Ascending aorta (tissue), 2 donors: ENCODE measurements at places on chromosomes 2 and 18. TPM values are rescaled to one million over a fixed set of nuclear protein-coding genes. Genes with fewer than 3 reads are reported as not detected.

The PELI1 gene
- total RNA-seq, result 140 TPM

The IL1B gene
- not detected for total RNA-seq

The THUMPD2 gene
- 13.0 TPM for total RNA-seq

The C2orf72 gene
- 20.5 TPM for total RNA-seq

The ACKR3 gene
- 75.6 TPM for total RNA-seq

The CAPN14 gene
- not detected for total RNA-seq

The SP140L gene
- 4.0 TPM for total RNA-seq

The L3MBTL4 gene
- not detected for total RNA-seq

The ANKZF1 gene
- 53.1 TPM for total RNA-seq

The C2orf80 gene
- not detected for total RNA-seq

The HRH4 gene
- not detected for total RNA-seq

The SMAD2 gene
- 14.0 TPM for total RNA-seq

The ZBTB7C gene
- total RNA-seq, result 8.1 TPM

The PIAS2 gene
- total RNA-seq, result 54.5 TPM

DNA sequence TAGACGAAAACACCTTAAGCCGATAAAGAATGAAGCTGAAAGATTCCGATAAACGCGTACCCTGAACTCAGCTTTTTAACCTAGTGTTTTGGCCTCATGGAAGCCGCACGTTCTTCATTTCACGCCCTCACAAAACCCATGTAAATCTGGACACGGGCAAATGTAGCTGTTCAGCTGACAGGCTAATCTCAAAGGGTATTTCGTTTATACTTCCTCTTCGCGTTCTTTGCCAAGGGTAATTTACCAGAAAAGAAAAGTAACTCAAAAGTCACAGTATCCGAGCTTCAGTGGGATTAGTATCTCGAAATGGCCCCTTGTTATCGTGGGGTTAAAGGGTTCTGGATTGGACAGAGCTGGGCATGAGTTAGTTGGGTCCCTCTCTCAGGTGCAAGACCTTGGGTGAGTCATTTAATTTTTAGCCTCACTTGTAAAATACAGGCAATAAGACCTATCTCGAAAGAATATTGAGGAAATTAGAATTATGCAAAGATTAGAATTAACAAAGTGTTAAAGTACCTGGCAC, 22.0 kb upstream of the STPG4 start:
- no peaks in the 10 kb centered on the region for H3K27me3 ChIP-seq
- peak overlapping the region; percentile 100 for H3K27ac ChIP-seq
- peaks cover 3% of the 10 kb centered on the region for H3K4me1 ChIP-seq
- peak overlapping the region; percentile 60 for H3K4me3 ChIP-seq
- no peaks in the 10 kb centered on the region for H3K36me3 ChIP-seq

DNA sequence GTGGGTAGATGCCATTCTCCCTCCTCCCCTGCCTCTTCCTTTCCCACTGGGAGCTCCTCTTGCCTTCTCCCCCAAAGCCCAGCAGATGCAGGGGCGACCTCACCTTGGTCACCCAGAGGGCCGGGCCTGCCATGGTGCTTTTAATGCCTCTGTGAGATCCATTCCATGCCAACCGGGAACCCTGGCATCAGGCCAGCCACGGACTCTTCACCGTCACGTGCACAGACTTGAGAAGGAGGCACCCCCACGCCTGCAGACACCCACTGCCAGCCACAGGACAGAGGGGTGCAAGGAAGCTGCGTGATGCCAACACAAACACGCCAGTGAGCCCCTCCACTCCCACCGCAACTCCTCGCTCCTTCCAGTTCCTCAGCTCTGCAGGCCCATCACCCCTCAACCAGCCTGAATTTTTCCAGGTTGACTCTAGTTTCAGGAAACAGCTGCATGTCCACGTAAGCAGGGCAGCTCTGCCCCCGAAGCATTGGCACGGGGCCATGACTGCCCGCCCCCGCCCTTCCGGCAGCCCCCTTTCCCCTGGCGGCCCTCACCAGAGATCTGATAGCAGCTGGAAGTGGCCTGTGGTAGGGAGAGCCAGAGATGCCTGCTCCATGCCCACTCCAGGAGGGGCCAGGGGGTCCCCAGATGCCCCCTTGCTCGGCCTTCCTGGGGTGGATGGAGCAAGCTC, 50.8 kb downstream of the DNMT3A start:
- H3K4me1 ChIP-seq, result peaks cover 18% of the 10 kb centered on the region
- no peak for DNase-seq
- no peaks in the 10 kb centered on the region for H3K27me3 ChIP-seq
- no peak overlapping the region for H3K4me3 ChIP-seq

DNA sequence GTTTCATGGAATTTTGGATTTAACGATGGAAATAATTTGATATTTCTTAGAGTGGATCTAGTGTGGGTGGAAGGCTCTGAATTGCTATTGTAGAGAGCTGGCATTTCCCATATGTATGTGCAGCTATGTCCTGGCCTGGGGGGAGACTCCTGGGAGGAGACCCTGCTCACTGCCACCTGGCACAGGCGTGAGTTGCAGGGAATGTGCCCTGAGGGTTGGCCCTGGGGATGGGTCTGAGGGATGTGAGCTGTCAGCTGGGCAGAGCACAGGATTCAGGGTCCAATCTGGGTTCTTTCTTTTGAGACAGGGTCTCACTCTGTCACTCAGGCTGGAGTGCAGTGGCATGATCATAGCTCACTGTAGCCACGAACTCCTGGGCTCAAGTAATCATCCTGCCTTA, 120.2 kb downstream of the CLIP4 start:
- H3K27me3 ChIP-seq, result no peaks in the 10 kb centered on the region
- DNase-seq, result no peak
- no peak overlapping the region for H3K27ac ChIP-seq
- H3K36me3 ChIP-seq, result no peaks in the 10 kb centered on the region
- H3K4me3 ChIP-seq, result no peak overlapping the region
- no peaks in the 10 kb centered on the region for H3K4me1 ChIP-seq

GRCh38 chr18:77063260-77063659, 69.3 kb downstream of the MBP start:
- no peak overlapping the region for H3K4me3 ChIP-seq
- H3K27me3 ChIP-seq, result no peaks in the 10 kb centered on the region
- peaks cover 8% of the 10 kb centered on the region for H3K4me1 ChIP-seq
- no peak for DNase-seq

DNA sequence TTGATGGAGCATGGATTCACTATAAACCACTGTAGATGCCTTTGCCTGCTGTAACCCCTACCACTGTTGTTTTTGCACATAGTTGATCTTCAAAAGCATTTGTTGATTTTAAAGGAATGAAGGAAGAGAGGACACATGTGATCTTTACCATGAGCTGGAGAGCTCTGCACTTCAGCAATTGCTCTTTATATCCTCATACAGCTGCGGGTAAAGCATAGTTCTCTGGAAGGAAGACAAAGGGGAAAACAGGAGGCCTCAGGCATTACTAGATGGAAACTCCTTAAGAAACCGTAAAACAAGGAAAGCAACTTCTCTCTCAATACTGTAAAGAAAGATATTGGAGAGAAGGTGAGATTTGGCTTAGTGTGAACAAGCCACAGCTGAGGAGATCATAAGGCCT, 60.6 kb downstream of the SCG2 start:
- no peak overlapping the region for H3K27ac ChIP-seq
- H3K36me3 ChIP-seq, result no peaks in the 10 kb centered on the region
- DNase-seq, result no peak
- H3K4me3 ChIP-seq, result no peak overlapping the region
- peaks cover 9% of the 10 kb centered on the region for H3K4me1 ChIP-seq

DNA sequence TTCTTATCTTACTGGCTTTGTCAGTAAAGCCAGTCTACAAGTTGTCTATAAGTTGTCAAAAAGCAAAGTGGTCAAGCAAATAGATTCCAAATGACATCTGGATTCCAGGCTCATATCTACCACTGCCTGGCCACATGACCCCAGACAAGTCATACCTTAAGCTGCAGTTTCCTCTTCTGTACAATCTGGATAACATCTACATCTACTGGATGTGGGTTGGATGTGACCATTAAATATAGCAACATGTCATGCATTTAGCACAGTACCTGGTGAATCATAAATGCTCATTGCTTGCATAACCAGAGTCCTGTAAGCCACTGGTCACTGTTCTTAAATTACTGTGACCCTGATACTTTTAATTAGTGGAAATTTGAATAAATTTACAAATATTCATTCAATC, 16.8 kb downstream of the COBLL1 start:
- no peak for DNase-seq
- peak overlapping the region; percentile 0 for H3K27ac ChIP-seq
- H3K27me3 ChIP-seq, result no peaks in the 10 kb centered on the region
- no peaks in the 10 kb centered on the region for H3K4me1 ChIP-seq

DNA sequence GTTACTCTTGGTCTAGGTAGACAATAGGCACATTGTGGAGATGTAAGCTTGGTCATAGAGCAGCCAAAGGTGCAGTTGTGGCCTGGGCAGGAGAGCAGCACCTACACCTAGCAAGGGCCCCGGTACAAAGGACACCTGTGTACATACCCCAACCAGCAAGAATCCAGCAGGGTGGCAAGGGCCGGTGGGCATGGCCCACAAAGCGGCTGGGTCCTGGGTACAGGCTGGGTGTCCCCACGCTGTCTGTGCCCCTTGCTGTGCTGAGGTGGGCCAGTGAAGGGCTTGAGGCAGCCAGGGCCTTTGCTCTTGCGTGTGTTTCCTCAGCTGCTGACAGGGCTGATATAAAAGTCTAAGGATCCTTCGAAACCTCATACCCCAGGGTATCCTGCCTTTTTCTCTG, 501.8 kb downstream of the EIPR1 start:
- H3K27ac ChIP-seq, result no peak overlapping the region
- no peaks in the 10 kb centered on the region for H3K4me1 ChIP-seq
- no peaks in the 10 kb centered on the region for H3K27me3 ChIP-seq
- H3K4me3 ChIP-seq, result no peak overlapping the region

DNA sequence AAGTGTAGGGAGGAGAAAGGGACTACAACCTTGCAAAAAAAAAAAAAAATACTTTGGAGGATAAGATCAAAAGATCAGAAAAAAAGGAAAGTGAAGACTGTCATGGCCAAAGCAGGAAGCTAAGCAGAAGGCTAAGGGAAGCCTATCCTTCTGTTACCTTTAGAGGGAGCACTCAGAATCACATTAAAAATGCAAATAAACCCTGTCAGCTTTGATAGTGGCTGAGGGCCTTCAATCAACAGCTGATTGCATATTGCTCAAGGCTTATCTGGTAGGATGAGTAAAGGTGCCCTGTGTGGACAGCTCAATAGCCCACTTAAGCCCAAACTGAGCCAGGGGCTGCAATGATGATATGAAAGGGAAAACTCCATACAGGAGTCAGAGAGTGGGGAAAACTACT, 1021.2 kb downstream of the LRP1B start:
- no peaks in the 10 kb centered on the region for H3K36me3 ChIP-seq
- no peak overlapping the region for H3K27ac ChIP-seq
- no peaks in the 10 kb centered on the region for H3K27me3 ChIP-seq
- no peak overlapping the region for H3K4me3 ChIP-seq
- DNase-seq, result no peak

GRCh38 chr2:51014759-51015158, 17.2 kb downstream of the NRXN1 start:
- H3K27ac ChIP-seq, result no peak overlapping the region
- H3K36me3 ChIP-seq, result no peaks in the 10 kb centered on the region
- H3K4me3 ChIP-seq, result no peak overlapping the region
- H3K27me3 ChIP-seq, result no peaks in the 10 kb centered on the region
- no peaks in the 10 kb centered on the region for H3K4me1 ChIP-seq

- no peaks in the 10 kb centered on the region for H3K36me3 ChIP-seq
- no peak overlapping the region for H3K27ac ChIP-seq
- H3K4me1 ChIP-seq, result no peaks in the 10 kb centered on the region
- no peaks in the 10 kb centered on the region for H3K27me3 ChIP-seq
- no peak for DNase-seq
Measured at GRCh38 chr18:7877609-7878008, 310.5 kb downstream of the PTPRM start.

GRCh38 chr2:237350070-237350469, 63.9 kb downstream of the COL6A3 start:
- no peak overlapping the region for H3K4me3 ChIP-seq
- no peak overlapping the region for H3K27ac ChIP-seq
- DNase-seq, result no peak
- no peaks in the 10 kb centered on the region for H3K27me3 ChIP-seq

DNA sequence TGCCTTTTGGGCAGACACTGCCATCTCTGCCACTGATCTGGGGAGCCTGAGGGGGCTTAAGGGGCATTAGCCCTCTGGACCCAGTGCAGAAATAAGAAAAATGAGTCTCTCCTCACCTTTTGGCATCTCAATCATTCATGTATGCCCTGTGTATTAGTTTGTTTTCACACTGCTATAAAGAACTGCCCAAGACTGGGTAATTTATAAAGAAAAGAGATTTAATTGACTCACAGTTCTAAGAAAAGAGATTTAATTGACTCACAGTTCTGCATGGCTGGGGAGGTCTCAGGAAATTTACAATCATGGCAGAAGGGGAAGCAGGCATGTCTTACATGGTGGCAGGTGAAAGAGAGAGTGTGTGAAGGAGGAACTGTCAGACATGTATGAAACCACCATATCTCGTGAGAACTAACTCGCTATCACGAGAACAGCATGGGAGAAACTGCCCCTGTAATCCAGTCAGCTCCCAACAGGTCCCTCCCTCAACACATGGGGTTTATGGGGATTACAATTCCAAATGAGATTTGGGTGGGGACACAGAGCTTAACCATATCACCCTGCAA, 21.5 kb downstream of the GKN2 start:
- no peak for DNase-seq
- no peaks in the 10 kb centered on the region for H3K36me3 ChIP-seq
- no peaks in the 10 kb centered on the region for H3K27me3 ChIP-seq
- H3K4me3 ChIP-seq, result no peak overlapping the region

- no peak overlapping the region for H3K27ac ChIP-seq
- H3K4me3 ChIP-seq, result no peak overlapping the region
- no peaks in the 10 kb centered on the region for H3K27me3 ChIP-seq
- no peak for DNase-seq
- H3K4me1 ChIP-seq, result no peaks in the 10 kb centered on the region
- no peaks in the 10 kb centered on the region for H3K36me3 ChIP-seq
Measured at GRCh38 chr2:203758841-203759689, 52.6 kb downstream of the CD28 start.

GRCh38 chr2:43221763-43222474, 4.5 kb downstream of the ZFP36L2 start:
- peaks cover 20% of the 10 kb centered on the region for H3K4me1 ChIP-seq
- H3K27ac ChIP-seq, result peak overlapping the region; percentile 98
- peak overlapping the region; percentile 89 for H3K4me3 ChIP-seq
- H3K36me3 ChIP-seq, result peaks cover 34% of the 10 kb centered on the region
- H3K27me3 ChIP-seq, result no peaks in the 10 kb centered on the region

- H3K4me1 ChIP-seq, result peaks cover 8% of the 10 kb centered on the region
- no peak overlapping the region for H3K27ac ChIP-seq
Measured at GRCh38 chr2:208326016-208326415, 60.0 kb downstream of the PIKFYVE start.

GRCh38 chr2:104254017-104254416, 599.9 kb upstream of the POU3F3 start:
- no peak overlapping the region for H3K4me3 ChIP-seq
- no peak for DNase-seq
- no peak overlapping the region for H3K27ac ChIP-seq

DNA sequence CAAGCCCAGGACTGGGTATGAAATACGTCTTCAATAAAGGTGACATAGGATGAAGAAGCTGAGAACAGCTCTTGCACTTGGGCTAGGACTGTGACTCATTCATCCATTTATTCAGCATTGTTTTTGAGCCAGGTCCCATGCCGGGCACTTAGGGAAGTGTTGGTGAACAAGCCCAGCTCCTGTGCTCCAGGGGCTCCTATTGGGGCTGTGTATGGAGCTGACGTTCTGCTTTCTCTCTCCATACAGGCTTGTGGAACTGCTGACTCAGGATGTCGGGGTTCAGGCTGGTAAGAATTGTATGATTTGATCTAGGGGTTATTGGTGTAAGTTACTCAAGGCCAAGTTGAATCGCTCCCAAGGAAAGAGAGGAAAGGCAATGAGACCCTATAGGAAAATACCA, 24.0 kb downstream of the MYO7B start:
- no peaks in the 10 kb centered on the region for H3K4me1 ChIP-seq
- H3K36me3 ChIP-seq, result no peaks in the 10 kb centered on the region
- H3K27ac ChIP-seq, result peak overlapping the region; percentile 41
- no peak for DNase-seq
- H3K4me3 ChIP-seq, result no peak overlapping the region
- no peaks in the 10 kb centered on the region for H3K27me3 ChIP-seq
